ENCODE measurements at places on chromosomes 1 and 21.

DNA sequence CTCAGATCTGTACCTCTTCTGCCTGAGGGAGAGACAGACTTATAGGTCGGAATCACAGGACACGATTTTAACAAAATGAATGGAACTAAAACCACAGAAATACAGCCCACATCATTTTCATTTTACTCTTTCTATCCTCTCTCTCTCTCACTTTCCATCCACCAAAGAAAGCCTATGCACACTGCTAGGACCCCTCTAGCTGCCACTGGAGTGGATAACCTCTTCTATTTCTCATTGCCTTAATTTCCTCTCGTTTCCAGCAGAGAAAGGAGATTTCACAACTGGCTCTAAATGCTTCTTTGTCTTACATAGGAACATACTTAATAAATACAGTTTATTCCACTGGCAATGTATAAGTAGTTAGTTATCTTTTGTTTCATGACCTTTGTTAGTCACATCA lies 867.8 kb upstream of the ADGRL4 start:
- DNase-seq = no peak

DNA sequence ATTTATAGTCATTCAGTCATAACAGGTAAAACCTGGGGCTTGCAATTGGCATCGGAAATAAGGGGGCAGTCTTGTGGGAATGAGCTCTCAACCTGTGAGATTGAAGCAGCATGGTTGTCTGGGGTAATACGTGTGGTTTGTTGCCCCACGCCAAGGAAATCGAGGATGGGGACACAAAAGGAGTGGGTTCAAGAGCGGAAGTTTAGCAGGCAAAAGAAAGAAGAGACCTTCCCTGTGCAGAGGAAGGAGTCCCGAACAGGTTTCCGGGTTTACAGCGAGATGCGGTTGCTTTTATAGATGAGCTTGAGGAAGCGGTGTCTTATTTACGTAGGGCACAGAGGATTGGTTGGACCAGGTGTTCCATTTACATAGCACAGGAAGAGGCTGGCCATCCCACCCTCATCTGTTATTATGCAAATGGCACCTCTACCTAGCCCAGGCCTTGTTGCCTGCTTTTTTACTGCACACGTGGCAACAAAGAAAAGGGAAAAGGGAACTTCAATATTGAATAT lies 37.3 kb downstream of the IFNAR1 start:
- peak; percentile 51 for DNase-seq

DNA sequence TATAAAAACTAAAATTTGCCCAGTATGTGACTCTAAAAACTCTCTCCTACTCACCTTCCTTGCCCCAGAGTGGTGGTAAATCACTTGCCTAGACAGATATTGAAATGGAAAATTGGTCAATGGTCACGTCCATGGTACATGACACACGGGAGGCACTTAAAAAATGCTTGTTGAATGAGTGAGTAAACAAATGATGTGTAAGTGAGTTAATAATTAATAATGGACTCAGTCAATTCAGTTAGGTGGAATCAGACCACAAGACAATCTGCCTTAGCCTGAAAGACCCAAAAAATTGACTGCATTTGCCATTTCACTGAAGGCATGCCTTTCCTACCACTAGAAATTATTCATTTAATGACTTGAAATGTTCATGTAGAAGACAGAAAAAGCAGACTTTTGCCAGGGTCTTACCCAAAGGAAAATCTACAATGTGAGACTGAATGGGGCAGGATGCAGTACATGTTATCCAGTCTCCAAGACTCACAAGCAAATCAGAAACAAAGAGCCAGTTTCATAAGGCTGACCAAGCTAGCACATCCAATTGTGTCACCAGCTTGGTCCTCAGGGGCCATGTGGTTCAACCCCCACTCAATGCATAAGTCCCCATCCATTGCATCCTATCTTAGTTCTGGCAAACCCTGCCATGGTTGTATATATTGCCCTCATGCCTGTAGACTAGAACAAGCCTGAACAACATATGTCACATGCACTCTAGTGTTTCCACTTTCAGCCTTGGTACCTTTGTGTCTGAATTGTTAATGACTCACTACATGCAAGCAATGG lies 73.6 kb downstream of the TBX15 start:
- DNase-seq = no peak

- DNase-seq = no peak
These were observed 24.2 kb downstream of the JAK1 start for GRCh38 chr1:64942118-64942517.

DNA sequence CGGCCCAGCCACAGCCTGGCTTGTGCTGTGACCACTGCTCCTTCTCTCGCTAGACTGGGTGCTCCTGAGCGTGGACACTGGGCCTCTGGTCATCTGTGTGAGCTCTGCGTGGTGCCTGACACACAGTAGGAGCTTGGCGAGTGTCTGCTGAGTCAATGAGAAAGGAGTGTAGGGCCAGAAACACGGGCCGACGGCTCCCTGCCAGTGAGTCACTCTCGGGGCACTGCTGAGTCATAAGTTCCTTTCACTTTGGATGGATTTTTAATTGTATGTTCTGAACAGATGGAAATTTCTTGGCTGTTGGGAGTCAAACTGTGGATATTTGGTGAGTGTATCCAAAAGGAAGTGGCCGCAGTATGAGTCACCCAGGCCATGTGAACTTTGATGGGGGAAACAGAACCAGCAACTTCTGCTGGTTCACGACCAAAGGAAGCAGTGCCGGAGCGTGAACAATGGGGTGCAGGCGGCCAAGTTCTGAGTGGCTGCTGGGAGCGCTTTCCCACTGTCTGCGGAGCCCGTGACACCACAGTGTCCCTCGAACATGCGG lies 41.0 kb upstream of the COL18A1 start:
- peak; percentile 18 for DNase-seq

DNA sequence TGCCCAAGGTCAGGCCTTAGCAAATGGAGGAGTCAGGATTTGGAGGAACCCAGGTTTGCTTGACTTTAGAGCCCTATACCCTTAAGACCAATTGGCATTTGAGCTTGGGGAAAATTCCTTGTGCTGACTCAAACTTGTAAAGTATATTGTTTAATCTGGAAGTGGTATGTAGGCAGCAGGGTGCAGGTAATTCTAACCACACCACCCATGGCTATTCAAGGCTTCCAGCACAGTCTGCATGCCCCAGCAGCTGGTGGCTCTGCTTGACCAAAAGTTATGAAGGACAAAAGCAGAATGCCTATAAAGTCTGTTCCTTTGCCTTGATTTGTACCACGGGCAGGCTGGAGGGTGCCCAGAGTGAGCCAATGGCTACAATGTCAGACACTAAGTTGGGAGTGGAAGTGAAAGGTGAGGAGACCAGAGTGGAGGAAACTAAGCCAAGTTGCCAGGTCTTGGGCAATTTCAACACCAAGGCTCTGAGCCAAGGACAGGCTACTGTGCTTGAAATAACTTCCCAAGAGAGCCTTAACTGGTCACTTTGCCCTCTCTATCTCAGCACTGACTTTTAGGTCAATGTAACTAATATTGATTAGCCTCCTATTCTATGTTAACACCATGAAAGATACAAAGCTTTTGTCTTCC lies 4.7 kb upstream of the G0S2 start:
- no peak for DNase-seq

- DNase-seq = no peak
These were observed 61.4 kb upstream of the KIRREL1 start for GRCh38 chr1:157932069-157932468.

DNA sequence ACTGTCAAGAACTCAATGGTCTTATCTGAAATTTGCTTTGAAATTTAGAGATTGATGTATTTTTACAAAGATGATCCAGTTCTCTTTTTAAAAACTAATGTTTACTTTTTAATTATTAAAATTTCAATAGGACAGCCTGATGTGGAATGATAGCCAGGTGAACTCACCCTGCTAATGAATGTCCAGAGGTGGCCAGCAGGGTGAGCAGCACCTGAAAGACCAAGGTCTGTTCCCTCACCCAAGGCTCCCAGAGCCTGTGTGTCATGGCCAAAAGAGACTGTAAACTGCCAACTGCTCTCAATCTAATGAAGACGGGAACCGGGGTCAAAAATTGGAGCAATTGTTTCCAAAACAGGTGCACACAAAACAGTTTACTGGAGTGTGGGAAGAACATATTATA lies 340.4 kb downstream of the DISC1 start:
- no peak for DNase-seq

DNA sequence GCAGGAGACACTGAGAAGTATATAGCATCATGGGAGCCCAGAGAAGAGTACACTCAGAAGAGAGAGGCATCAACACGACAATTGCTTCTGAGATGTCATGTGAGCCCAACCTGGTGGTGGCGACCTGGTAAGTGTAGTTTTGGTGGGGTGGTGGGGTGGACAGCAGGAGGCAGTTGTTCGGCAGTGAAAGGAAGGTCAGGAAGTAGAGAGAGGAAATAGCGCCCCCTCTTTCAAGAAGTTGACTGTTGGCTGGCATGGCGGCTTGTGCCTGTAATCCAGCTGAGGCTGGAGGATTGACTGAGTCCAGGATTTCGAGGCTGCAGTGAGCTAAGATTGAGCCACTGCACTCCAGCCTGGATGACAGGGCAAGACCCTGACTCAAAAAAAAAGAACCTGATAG lies 12.6 kb downstream of the RSPO1 start:
- no peak for DNase-seq

DNA sequence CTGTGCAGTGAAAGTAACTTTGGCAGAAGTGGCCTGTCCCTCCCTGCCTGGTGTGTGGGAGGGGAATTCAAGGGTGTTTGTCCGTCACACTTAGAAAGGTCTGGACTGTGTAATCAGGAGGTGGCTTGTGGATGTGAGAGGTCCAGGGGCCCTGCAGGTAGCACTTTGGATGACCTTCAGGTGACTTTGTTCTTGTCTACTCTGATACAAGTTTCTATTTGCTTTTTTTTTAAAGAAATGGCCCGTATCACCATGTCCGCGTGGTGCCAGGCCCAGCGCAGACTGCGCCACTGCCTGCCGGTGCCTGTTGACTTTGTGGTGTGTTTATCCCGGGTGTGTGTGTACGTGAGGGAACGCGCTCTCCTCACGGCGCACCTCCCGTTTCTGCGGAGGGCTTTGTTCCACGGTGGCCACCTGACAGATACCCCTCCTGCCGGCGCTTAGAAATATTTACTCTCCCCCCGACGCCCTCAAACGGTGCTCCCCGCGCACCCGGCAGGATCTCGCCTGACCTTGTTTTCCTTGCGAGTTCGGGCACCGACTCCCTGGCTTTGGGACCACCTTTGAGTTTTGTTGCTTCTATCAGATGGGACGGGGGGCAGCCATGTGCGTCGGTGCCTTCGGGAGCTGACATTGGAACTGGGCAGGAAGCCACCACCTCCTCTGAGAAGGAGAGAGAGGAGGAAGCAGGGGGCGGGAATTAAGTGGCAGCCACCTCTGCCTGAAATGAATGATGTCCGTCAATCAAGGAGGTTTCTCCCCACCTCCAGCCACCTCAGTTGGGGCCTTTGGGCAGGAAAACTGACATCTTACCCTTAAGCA lies 119.4 kb downstream of the PRDM16 start:
- no peak for DNase-seq

DNA sequence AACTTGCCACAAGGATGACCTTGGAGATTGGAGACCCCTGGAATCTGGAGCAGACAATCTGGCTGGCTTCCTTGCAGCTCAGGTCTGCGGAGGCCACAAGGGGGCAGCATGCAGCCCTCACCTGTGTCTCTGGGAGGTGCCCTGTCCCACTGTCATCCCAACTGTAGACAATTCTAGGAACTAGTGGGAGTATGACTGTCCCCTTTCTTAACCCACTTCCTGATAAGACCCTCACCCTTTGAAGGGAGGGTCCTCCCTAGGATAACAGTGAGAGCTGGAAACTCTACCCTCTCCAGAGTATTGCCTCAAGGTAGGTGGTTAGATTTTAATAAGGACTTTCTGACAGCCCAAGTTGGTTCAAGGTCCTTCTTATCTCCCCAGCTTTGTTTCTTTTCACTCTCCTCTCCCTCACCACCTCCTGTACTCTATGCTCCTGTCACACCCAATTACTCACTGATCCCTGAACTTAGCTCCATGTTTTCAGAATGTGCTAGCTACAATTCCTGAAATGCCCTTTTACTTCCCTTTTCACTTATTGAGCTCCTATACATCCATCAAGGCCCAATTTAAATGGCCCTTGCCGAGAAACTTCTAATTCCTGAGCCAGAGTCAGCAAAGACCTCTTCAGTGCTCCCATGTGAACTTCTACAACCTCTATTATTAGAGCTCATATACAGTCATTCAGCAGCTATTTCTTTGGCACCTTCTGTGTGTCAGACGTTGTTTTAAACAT lies 9.2 kb upstream of the KCNQ4 start:
- DNase-seq = peak; percentile 65

DNA sequence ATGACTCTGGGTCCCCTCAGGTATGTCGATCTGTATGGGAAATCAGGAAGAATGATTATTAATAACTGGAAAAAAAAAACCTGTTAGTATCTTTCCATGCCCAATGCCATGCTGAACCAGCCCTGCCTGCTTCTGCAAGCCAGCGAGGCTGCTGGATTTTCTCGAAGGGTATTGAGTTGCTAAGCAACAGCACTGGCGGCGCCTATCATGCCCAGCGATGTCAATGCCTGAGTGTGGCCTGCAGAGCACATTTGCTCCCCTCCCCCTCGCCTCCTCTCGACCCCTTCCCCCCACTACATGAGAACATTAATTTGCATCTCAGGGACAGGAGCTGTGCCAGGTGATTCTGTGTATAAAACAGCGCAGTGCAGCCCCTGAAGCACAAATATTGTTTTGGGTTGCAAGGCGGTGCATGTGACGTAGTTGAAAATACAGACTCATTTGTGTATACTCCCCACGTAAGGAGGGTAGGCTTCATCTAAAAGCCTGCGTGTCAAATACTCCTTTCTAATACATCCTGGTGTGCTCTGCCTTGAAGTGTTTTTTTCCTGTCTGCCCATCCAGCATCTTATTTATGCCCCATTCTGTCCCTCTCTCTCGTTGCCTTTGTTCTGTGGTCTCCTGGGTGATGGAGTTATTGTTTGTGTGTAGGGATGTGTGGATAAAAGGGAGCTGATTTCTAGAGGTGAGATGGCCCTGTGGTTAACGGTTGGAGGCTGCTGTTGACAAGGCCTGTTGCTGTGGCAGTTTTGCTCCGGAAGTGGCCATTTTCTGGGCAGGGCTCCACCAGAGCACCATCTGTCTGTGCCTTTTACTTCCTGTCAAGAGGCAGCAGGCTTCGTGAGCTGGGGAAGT lies 32.7 kb upstream of the ATP5PO start:
- peak; percentile 61 for DNase-seq

GRCh38 chr1:66750577-66750976 lies 1.7 kb upstream of the DYNLT5 start:
- DNase-seq = no peak

DNA sequence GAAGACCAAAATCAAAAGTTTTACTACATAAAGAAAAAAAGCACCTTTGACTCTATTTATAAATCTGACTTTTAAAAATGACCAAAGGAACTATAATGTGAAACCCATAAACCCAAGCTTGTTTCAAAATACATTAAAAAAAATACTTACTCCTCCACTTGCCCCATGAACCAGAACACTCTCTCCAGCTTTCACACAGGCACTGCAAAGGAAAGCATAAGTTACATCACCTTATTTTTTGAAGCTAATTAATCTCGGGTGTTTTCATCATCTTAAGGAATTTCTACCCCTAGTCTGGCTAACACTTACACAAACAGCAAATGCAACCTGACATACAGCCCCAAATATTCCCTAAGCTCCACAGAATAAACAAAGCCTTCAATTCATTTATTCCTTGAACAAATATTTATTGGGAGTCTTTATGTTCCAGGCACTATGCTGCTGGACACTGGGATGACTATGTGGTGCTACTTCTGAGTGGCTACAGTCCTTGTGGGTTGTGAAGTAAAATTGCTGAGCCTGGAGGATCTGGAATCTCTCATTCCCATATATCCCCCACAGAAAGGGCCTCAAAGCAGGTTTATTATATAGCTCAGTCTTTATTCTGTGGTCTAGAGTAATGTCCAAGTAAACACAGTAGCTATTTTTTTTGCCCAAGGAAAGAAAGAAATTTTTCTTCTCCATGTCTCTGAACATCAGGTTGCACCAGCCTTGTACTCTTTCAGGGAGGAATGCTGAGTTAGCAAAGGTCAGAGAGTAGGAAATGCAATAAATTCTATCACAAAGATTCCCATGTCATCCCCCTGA lies 18.2 kb downstream of the CRYZ start:
- no peak for DNase-seq

Data from activated T-cell treated with anti-CD3 and anti-CD28 coated beads, Interleukin-2, amount 50 U/mL, for 4 hours (primary cell).